ENCODE measurements at places on chromosomes 3 and 15. TPM values are rescaled to one million over a fixed set of nuclear protein-coding genes. Genes with fewer than 3 reads are reported as not detected.

The ECE2 gene
- not detected for total RNA-seq

The TTC21A gene
- total RNA-seq: 1.3 TPM

The CEMIP gene
- 0.32 TPM for total RNA-seq

The IL20RB gene
- 0.16 TPM for total RNA-seq

The DNAH12 gene
- total RNA-seq: 0.16 TPM

The TEX55 gene
- total RNA-seq: not detected

The SPINT1 gene
- total RNA-seq: 1.6 TPM

The PPP1R14D gene
- total RNA-seq: not detected

The PLSCR2 gene
- total RNA-seq: 0.31 TPM

The GUCA1C gene
- total RNA-seq: not detected

The AQR gene
- 13.0 TPM for total RNA-seq

The MAP4 gene
- total RNA-seq: 120 TPM

The CAV3 gene
- not detected for total RNA-seq

The SENP2 gene
- total RNA-seq: 21.7 TPM

The XYLB gene
- total RNA-seq: 3.2 TPM

The BCHE gene
- total RNA-seq: 24.3 TPM

The ZBTB47 gene
- 15.3 TPM for total RNA-seq

The SERINC4 gene
- not detected for total RNA-seq

The WDR5B gene
- 2.1 TPM for total RNA-seq

The CPNE9 gene
- total RNA-seq: not detected

The LRRC31 gene
- not detected for total RNA-seq

The MYZAP gene
- 53.4 TPM for total RNA-seq

The GATM gene
- not detected for total RNA-seq

The CCDC71 gene
- 13.4 TPM for total RNA-seq

The ATP2B2 gene
- total RNA-seq: not detected
